Stimulated activated CD8-positive, alpha-beta memory T cell treated with anti-CD3 and anti-CD28 coated beads, Interleukin-7, amount 100 ng/mL, for 24 hours (primary cell): ENCODE measurements at places on chromosomes 6 and 20.

DNA sequence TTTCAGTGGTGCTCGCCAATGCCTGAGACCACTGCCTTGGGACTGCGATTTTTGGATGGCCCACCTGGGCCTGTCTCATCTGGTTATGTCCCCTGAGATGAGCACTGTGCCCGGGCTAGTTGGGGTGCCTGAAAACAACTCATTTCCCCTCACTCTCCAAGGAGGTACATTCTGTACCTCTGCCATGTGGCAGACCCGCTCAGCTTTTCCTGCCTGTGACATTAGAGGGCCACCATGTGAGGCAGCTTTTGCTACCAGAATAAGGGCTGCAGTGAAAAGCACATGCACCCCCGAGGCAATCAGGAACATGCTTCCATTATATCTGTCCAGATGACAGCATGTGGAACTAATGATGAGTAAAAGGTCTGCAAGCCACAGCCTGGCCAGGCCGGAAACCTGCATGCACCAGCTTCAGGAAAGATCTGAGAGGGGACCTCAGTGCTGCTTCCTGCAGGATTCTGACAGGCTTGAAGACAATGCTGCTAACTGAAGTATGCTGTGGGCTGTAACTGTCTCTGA lies 11.3 kb upstream of the SRSF6 start:
- no peak for DNase-seq

DNA sequence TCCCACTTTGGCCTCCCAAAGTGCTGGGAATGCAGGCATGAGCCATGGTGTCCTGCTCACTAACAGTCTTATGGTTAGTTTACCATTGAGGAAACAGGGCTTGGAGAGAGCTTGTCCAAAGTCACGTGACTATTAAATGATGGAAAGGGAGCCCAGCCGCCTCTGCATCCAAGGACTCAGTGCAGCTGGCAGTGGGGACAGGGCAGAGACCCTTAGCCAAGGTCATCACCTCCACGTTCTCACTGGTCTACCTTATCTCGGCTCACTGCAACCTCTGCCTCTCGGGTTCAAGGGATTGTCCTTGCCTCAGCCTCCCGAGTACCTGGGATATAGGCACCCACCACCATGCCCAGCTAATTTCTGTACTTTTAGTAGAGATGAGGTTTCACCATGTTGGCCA lies 109.3 kb downstream of the SLC23A2 start:
- DNase-seq = no peak

- no peak for DNase-seq
These were observed 30.0 kb upstream of the ARHGAP18 start for GRCh38 chr6:129740013-129740412.

- DNase-seq = no peak
These were observed 6.4 kb downstream of the RPS12 start for GRCh38 chr6:132820629-132821381.

- DNase-seq = no peak
These were observed 348.6 kb downstream of the CD109 start for GRCh38 chr6:74044417-74045096.

DNA sequence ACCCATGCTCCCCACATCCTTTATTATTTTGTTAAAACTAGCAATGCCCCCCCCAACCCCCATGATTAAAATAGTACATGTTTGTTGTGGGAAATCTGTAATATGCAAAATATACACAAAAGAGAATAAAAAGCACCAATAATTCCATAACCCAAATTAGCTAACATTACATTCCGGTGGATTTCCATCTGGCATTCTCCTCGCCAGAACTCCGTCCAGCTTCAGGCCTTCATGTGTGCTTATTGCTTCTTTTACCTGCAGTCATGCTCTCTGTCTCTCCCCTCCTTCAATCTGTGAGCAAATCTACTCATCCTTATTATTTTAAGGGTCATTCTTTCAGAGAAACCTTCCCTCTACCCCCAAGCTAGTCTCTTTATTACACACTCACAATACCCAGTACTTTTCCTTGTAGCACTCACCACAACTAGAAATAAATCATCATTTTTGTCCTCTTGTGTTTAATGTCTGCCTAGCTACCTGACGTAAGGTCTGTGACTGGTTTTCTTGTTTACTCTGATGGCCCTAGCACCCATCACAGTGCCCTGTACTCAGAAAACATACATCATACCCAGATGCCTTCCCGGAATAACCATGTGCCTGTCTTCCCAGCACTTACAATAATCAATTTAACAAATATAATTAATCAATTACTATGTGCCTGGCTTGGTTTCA lies 25.6 kb upstream of the IER3 start:
- no peak for DNase-seq

DNA sequence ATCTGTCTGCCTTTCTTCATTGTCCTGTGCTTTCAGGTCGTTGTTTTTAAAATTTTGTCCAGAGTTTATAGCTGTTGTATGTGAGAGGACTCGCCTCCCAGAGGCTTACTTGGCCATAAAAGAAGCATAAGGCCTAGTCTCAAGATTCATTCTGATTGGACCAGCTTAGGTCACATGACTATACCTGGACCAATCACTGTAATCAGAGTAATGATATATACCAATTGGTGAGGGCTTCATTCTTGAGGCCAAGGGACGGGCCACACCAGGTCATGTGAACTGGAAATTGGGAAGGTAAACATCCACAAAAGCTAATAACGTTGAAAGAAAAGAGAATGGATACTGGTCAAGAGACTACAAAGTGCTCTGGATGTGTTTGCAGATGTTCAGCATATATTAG lies 141.4 kb upstream of the SULF2 start:
- DNase-seq = no peak

DNA sequence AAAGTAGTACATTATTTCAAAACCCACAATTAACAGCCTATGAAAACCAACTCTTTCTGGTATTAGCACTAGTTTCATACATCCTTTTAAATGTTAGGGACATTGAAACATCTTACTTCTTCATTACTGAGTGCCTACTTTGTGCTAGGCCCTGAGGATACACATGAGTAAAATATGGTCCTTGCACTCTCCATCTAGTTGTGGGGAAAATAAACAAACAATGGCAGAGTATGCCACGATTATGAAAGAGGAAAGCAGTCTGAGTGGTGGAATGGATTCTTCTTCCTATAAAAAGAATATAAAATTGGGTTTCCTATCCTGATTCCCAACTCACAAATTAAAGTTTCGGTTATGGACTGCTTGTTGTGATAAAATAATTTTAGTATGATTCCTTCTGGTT lies 84.9 kb downstream of the ATXN1 start:
- no peak for DNase-seq

DNA sequence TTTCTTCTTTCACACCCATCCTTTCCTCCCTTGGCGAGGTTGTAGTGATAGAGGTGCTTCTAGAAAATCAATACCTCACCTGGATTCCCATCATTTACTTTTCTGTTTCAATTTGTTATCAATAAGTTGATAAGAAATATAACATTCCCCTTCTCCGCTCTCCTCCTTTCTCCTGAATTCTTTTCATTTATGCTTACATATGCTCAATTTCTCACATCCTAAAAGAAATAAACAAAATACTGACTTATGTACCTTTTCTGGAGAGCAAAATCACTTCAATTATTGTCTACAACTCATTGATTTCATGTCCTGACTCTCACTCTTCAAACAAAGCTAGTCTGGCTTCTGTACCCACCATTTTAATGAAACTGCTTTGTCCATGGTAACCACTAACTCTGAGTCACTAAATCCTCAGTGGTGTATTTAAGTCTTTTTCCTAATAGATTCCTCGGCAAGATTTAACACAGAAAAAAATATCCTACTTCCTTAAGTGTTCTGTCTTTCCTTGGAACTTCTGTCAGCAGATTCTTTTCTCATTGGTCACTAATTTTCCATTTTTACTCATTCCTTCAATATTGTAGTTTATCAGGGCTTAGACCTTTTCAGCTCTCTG lies 289.6 kb downstream of the RFPL4B start:
- DNase-seq = no peak

DNA sequence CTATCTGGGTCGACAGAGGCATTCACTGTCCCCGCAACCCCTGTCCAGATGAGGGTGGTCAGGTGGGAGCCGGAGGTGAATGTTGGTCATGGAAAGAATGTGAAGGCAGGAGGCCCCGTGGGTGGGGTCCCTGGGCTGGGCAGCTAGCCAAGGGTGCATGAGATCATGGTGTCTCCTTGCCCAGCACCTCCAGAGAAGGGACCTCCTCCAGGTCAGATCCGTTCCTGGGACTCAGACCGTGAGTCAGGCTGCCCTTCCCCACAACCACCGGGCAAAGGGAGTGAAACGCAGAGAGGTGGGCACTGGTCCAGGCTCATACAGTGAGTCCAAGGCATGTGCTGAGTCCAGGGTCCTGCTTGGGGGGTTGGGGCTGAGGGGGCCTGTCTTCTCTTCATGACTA lies 3.5 kb downstream of the FOXS1 start:
- no peak for DNase-seq

- no peak for DNase-seq
These were observed 341.6 kb downstream of the QKI start for GRCh38 chr6:163756079-163756478.
